ENCODE measurements at places on chromosomes 16 and 17.

DNA sequence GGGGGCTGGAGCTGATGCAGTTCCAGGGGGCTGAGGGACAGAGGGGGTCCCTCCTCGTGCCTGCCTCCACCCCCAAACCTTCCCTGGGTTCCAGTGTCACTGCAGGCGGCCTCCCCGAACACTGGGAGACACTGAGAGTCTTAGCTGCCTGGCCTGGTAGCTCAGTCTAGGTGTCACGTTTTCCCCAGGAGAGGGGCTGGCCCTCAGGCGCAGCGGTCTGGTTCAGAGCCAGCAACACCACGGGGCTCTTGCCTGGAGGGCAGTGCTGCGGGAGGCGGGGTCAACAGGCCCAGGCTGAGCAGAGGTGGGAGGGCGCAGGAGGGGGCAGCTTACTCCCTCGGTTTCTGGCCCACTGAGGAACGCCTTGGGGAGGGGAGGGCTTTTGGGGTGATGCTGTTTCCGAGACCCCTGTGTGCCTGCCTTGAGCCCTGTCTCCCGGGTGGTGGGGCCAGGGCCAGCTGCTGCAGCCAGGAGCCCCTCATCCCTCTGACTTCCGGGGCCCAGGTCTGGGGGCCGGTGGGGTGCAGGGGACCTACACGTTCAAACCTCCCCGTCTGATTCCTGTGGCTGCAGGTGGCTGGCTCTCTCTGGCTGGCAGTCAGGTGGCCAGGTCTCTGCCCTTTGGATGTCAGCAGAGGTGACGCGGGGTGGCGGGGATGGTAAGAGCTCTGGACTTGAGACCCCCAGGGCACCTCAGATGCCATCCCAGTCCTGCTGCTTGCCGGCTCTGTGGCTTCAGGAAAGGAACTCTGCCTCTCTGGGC lies 89.3 kb upstream of the GSE1 start:
- peak; percentile 66 for DNase-seq

GRCh38 chr17:44001461-44001920 lies 2.9 kb upstream of the NAGS start:
- no peak for DNase-seq

- peak; percentile 78 for DNase-seq
Measured at GRCh38 chr16:87581857-87582215, 20.5 kb upstream of the JPH3 start.

- DNase-seq = no peak
Measured at GRCh38 chr16:30748634-30749445, 615 bp downstream of the PHKG2 start.

- DNase-seq = peak; percentile 83
Measured at GRCh38 chr17:15171167-15172047, 93.7 kb downstream of the PMP22 start.

GRCh38 chr17:40563220-40564052 lies 1.8 kb downstream of the CCR7 start:
- peak; percentile 14 for DNase-seq

DNA sequence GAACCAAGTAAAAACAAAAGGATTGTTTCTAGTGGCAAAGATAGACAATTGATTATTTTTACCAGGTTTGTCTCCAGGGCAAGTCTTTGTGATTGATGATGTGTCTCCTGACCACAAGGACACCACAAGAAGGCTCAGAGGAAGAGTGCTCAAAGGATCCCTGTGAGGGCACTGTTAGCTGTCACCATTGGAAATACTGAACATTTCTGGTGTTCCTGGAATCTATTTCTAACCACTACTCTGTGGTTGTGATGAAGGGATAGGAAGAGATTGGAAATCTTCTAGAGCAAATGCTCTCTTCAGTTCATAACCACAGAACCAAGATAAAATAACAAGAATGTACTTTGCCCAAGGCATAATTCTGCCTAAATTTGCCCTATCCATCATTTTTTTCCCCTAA lies 15.3 kb downstream of the RNF43 start:
- DNase-seq = no peak

GRCh38 chr16:85605912-85606841 lies 6.9 kb upstream of the GSE1 start:
- DNase-seq = no peak

DNA sequence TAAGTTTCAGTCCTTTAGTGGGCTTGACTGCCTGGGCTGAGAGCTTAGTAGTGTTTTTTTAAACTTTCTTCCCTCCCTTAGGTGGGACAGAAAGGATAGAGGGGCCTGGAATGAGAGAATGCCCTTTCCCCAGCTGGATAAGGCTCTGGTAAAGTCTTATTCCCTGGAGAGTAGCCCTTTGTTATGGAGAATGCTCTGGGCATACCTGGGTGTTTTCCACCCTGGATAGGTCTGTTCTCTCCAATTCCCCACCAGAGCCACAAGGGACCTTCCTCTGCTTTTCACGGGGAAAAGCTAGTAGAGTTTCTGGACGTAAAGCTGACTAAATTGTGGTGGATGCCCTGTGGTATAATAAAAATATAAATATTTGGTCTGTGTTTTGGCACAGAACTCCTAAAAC lies 164.1 kb downstream of the HS3ST4 start:
- no peak for DNase-seq

DNA sequence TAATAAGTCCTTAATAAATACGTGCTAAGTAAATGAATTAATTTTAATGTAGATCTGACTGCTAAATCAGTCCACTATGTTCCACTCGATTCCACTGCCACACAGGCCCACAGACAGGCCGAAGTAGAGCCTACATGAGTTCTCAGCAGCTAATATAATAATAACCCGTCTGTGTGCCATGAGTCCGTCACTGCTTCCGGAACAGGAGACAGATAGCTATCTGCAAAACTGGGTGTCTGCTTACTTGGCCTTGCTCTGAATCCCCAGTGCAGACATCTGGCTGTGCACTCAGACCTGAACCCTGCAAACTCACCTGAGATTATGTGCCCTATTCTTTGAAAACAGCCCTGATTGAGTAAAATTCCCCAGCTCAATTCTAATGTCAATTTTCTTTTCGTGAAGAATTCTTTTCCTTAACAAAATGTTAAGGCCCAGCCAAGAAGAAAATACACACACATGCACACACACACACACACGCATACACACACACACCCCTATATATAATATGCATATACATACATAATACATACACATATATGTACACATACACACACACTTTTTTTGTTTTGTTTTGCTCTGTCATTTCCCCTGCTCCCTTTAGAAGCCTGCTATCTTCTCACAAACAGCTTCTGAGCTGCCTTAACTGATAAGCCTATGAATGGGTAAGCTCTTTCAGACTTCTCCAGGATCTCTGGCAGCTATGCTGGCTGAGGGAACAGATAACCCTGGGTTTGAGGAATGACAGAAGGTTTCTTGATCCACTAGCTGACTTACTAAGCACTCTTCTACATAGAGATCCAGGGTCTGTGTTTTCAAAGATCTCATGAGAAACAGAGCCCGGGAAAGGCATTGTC lies 39.8 kb upstream of the TOM1L1 start:
- no peak for DNase-seq

- no peak for DNase-seq
Measured at GRCh38 chr17:49875685-49876084, 27.8 kb upstream of the TAC4 start.

- DNase-seq = no peak
Measured at GRCh38 chr16:49527611-49528010, 154.0 kb downstream of the C16orf78 start.

- no peak for DNase-seq
Measured at GRCh38 chr17:35841505-35841904, 27.2 kb downstream of the HEATR9 start.

DNA sequence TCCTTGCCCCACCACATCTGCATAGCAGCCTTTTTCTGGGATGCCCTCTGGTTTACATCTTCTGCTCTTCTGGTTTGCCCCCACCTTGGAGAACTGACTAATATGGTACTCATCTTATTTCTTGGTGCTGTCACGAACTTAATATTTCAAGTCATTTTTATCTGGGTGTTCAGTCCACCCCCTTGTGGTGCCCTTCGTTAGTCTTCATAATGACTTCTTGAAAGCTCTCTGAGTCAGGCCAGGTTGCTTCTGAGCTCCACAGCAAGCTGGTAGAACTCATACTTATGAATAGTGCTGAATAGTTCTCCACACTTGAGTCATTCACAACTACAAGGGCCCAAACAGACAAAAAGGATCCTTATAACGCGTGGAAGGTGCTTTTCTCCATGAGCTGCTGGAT lies 35.8 kb upstream of the TEKT3 start:
- no peak for DNase-seq

DNA sequence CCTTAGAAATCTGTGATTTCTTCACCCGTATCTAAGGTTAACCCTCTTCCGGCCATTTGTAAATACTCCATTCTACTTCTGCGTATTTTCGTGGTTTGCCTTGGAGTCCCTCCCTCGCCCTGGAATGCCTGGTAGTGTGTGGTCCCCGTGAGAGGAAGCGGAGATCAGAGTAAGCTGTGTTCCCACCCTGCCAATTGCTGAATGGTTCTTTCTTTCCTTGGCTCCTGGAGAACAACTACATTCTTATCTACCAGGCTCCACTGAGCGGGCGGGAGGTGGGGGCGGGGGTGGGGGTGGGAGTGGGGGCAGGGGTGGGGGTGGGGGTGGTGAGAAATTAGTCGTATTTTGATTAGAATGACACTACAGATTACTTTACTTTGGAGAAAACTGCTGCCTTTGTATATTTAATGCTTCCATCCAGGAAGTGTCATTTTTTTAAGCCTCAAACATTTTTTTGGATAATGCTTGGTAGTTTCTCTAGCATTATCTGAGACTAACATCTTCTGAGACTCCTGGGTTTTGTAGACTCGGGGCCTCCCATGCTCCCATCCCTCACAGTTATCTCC lies 20.9 kb upstream of the FASN start:
- DNase-seq = no peak

GRCh38 chr16:12193692-12194091 lies 217.2 kb downstream of the SNX29 start:
- DNase-seq = no peak
